ENCODE measurements at places on chromosomes 4 and X. TPM values are rescaled to one million over a fixed set of nuclear protein-coding genes. Genes with fewer than 3 reads are reported as not detected.

SRPX2 gene
- total RNA-seq: 41.5 TPM

FGFBP2 gene
- total RNA-seq: 6.2 TPM

S100P gene
- not detected for total RNA-seq

MAP3K15 gene
- total RNA-seq: not detected

LUZP4 gene
- total RNA-seq: not detected

GJB1 gene
- total RNA-seq: not detected

ZNF732 gene
- not detected for total RNA-seq

COX7B2 gene
- not detected for total RNA-seq

EGF gene
- total RNA-seq: 0.75 TPM
